ENCODE measurements at places on chromosomes 7 and 10.

GRCh38 chr7:35355911-35356310 is 102.0 kb upstream of the TBX20 start:
- no peak for DNase-seq

GRCh38 chr10:30691639-30692015 is 62.1 kb upstream of the LYZL2 start:
- no peak for DNase-seq

- no peak for DNase-seq
Measured at GRCh38 chr7:24949884-24950283, 30.1 kb downstream of the OSBPL3 start.

DNA sequence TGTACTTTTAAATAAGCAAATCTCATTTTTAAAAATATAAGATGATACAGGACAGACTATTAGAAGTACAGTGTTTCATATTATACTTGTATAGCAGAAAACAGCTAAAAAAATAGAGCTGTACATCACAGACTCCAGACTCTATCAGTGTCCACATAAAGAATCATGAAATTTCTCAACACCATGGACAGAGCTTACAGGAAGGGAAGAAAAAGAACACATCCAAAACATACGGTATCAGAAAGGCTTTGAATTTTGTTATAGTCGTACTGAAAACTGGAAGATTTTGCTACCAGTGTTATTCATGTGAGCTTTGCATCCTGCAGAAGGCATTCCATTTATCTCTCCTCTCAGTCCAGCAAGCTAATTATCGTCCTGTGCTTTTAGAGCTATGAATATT is 183.2 kb upstream of the PTPRZ1 start:
- no peak for DNase-seq

- no peak for DNase-seq
Measured at GRCh38 chr7:77506899-77507298, 30.2 kb upstream of the PTPN12 start.

DNA sequence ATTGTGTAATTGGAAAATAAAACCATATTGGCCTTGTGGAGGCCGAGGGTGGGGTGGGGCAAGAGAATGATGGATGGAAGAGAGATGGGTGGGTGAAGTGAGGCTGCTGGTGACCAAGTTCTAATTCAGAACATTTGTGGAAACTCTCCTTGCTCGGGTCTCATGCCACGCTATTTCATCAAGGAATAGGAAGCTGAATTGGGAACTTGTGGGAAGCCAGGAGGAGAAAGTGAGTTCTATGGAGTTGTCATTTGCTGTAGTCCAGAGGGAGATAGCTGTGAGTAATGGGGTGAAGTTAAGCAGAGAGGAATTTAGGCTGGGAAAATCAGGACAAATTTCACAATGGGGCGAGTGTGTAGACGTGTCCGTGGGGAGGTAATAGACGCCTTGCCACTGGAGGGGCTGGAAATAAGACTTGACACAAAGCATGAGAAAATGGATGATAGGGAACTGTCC is 339.2 kb downstream of the LRMDA start:
- DNase-seq, result no peak

DNA sequence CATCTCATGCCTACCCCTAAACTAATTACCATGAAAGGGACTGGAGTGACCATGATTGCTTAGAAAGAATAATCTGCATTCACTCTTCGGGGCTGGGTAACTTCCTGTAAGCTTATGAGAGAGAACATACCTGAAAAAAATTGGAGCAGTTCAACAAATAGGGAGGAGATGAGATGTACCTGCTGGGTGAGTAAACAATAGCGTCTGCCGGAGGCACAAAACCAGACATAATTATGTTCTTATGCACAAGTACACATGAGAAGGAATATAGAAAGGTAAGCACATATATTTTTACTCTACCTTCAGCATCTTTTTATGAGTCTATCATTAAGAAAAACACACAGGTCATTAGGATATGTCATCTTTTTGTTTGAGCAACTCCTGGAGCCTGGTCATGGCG is 224.6 kb upstream of the FERD3L start:
- DNase-seq, result no peak

GRCh38 chr10:14486777-14487487 is 156.2 kb upstream of the FRMD4A start:
- no peak for DNase-seq

DNA sequence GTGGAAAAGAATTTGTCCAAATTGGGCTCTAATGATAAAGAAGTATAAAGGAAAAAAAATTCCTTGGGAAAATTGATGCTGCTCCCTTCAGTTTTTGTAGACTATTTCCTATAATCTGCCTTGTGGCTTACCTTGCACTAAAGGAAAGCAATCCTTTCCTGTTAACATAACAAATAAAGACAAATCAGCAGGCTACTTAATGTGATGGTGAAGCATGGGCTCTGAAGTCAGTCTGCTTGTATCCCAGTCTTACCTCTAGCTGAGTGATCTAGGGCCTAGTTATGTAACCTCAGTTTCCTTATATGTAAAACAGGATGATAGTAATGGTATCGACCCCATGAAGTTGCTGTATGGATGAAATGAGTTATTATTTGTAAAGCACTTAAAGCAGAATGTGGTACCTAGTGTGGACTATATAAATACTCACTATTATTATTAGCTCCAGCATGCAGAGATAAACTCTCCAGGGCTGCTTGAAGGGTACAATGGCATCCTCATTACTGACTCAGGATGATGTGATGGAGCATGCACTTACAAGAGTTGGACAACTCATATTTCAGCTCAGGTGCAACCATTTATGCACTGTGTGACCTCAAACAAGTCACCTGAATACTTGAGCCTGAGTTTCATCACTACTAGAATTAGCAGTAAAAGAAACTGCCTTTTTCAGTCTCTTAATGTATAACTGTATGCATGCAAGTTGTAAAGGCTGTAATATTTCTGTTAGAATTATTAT is 156.1 kb downstream of the DKK1 start:
- DNase-seq, result no peak

DNA sequence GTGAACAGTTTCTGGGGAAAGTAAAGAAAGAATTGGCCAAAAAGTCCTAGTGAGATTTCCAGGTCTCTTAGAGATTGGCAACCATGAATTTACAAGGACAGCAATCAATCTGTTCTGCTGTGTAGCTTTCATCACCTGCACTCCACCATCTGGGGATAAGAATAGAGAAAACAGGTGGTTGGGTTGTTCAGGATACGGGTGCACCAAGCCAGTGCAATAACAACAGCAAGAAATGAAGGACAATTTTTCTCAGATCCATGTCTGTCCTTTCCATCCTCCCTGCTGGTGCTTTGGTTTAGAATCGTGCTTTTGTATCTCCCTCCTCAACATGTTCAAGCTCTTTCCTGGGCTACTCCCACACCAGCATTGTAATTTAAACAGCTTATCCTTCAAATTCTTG is 787.7 kb downstream of the GRID1 start:
- DNase-seq, result no peak

DNA sequence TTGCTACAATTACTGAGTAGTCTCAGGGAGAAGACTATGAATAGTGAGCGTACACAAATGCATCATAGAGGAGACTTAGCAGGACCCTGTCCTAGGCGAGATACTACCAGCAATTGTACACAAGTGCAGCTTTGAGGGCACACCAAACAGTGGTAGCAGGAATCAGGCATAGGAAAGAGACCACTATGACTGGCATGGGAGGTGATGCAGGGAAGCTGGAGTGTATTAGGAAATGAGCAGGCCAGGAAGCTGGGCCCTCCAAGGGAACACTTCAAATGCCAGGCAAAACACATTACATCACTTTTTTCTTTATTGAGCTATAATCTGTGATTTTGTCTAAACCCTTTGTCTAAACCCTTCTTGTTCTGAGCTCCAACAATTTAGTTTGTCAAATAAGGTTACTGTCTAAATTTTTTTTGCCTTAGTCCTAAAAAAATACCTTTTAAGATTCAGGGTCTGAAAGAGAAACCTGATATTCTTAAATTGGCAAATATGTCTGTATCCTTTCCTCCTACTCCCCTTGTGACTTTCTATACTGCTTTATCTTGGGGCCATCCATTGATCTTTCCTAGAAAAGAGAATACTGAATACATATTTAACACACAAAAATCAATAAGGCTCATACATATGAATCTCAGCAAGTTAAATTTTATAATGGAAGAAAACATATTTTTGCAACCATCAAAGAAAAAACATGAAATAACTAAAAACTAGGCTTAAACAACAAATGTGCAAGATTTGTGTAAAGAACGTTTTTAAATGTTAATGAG is 193.8 kb upstream of the PHYHIPL start:
- no peak for DNase-seq

DNA sequence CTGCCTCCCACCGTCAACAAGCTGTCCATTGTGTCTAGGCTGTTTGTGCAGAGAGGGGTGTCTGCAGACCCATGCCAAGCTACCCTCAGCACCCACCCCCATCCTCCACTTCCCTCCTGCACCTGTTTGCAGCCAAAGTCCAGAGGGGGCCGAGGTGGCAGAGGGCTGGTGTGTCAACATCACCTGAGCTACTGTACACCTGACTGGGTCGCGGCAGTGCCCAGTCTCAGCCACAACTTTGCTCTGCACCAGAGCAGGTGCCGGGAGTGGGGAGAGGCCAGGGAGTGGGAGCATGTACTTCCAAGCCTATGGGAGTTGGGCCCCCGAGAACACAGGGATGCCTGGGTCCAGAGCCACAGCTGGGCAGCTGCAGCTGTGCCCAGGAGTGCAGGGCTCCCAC is 93.1 kb downstream of the AUTS2 start:
- no peak for DNase-seq

GRCh38 chr10:48789486-48790456 is 105.1 kb downstream of the WDFY4 start:
- DNase-seq, result no peak

GRCh38 chr10:4623757-4624420 is 202.1 kb upstream of the AKR1E2 start:
- no peak for DNase-seq

DNA sequence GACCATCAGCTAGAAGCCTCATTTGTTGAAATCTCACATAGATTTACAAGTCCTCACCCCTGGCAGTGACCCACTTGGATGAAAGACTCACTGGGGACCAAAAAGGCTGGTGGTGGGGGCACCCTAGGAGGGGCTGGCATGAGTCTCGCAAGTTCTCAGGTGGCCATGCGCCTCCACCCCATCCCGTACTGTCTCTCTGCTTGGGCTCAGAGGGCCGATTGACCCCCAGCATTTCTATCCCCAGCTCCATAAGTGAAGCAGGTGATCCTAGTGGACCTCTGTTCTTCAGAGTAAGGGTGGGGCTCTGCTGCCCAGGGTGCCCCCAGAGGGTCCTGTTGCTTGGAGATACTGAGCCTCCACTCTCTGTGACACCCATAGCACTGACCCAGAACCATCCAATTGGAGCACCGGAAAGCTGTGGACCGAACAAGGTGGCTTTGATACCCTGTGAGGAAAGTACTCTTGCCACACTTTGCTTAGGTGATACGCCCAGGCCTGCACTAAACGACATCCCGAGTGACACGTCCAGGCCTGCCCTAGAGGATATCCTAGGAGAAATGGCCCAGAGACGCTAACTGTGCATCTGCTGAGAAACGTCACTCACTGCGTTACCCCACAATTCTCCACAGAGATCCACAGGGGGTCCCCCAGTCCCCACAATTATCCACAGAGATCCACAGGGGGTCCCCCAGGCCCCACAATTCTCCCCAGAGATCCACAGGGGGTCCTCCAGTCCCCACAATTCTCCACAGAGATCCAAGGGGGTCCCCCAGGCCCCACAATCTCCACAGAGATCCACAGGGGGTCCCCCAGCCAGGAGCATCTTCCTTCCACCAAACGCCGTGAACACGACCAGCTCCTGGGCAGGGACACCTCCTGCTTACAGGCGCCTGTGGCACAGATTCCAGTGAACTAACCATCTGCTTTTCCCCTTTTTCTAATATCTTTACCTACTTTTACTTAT is 262.9 kb downstream of the PTPRN2 start:
- DNase-seq, result no peak
